ENCODE measurements at places on chromosomes 16 and 17. TPM values are rescaled to one million over a fixed set of nuclear protein-coding genes. Genes with fewer than 3 reads are reported as not detected.

Gene CCL15
- total RNA-seq: not detected

Gene RGS9
- total RNA-seq: 7.4 TPM

Gene AGRP
- total RNA-seq: not detected

Gene CIBAR2
- total RNA-seq: not detected
